ENCODE measurements at places on chromosomes 5 and 9.

DNA sequence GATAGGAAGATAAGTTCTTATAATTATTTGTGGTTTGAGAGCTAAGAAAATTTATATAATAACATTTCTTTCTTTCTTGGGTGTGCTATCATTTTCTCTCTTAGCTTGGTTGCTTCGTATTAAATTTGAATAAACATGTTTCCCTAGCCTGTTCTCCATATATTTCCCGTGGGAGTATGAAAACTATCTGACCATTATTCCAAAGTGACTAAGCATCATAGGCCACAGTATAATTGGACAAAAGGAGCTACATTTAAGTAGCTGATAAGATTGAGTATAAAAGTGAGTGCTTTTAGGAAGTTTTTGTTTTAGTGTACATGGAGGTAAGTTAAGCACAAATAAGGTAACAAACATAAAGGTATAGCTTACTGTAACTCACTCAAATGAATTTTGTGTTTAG lies 8.4 kb upstream of the OSMR start:
- DNase-seq = no peak

DNA sequence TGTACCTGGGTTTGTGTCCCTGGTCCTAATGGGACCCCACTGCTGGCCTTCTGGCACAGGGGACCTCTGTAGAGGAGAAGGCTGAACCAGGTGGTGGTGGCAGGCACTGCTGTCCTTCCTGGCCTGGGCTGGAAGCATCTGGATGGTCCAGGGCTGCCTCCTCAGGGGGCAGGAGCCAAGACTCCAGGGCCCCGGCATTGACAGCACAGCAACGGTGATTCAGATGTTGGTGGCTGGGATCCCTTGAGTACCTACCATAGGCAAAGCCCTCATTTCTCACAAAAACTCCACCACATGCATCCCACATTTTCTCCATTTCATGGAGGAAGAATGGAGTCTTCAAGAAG lies 15.0 kb downstream of the FGD3 start:
- DNase-seq = no peak

DNA sequence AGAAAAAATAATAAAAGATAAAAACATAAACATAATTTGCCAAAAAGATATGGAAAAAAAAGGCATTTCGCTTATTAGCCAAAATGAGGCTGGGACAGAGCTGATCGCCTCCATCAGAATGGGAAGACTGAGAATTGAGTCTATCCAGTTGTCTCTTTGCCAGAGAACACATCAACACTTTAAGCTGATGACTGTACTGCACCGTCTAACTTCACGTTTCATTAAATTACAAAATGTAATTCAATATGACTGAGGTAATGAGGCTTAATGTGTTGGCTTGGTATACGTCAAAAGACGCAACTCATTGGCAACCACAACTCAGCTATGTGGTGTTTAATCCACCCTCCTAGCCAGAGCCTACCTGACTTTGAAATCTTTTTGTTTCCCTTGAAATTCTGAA lies 462.7 kb upstream of the CD180 start:
- no peak for DNase-seq

GRCh38 chr5:76443066-76443800 lies 40.1 kb downstream of the IQGAP2 start:
- DNase-seq = no peak

DNA sequence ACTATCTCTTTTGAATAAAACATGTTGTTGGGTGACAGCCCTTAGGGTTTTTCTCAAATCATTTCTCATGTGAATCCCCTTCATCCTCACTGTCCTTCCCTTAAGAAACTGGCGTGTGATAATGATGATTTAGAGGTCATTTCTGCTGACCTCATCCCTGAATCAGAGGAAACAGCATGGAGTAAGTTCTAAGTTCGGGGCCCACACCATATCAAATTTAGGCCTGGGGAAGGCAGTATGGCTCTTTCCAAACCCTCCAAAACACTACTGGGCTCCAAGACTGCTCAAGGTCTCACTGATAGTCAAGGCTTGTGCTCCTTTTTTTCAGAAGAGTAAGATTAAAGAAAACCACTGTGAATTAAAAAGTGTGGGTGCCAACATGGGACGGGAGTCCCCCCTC lies 872 bp upstream of the SMIM3 start:
- DNase-seq = no peak

- no peak for DNase-seq
Measured at GRCh38 chr9:81656004-81656403, 33.3 kb downstream of the TLE1 start.

DNA sequence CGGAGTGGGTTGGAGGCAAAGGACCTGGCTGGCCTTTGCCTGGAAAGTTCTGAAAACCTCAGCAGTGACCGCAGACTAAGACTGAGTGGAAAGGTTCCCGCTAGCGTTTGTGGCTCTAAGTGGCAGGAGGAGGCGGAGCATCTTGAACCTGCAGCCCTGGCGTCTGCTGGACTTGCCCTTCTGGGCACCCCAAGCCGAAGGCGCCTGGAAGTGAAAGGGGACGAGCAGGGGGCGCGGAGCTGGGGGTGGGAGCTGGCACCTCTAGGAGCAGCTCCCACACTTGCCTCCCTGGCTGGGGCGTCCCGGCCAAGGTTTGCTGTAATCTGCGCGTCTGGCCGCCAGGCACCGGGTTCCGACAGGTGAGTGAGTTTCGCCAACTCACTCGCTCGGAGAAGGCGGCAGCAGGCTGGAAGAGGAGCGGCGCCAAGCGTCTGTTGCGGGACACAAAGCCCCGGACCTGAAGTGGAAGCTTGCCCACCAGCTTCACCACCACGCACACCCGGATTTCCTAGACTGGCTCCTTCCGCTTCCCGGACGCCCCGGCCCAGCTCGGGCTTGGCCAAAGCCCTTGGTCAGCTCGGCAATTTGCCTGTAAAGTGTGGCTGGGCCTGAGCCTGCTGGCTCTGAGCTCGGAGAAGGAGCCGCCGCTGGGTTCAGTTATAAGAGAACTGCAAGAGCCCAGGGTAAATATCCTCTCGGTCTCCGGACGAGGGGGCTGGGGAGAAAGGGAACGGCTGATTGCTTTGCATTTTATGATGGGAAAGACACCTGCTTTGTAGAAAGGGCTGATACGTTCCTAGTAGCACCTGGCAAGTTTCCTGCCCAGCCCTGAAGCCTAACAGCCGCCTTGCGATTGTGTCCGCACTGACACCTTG lies at the start of gene GNA14:
GNA14 (minus strand) TSS at position 89 of the 875 bp plus-strand sequence. CDS start 529 bp downstream, outside the sequence.
- no peak for DNase-seq

DNA sequence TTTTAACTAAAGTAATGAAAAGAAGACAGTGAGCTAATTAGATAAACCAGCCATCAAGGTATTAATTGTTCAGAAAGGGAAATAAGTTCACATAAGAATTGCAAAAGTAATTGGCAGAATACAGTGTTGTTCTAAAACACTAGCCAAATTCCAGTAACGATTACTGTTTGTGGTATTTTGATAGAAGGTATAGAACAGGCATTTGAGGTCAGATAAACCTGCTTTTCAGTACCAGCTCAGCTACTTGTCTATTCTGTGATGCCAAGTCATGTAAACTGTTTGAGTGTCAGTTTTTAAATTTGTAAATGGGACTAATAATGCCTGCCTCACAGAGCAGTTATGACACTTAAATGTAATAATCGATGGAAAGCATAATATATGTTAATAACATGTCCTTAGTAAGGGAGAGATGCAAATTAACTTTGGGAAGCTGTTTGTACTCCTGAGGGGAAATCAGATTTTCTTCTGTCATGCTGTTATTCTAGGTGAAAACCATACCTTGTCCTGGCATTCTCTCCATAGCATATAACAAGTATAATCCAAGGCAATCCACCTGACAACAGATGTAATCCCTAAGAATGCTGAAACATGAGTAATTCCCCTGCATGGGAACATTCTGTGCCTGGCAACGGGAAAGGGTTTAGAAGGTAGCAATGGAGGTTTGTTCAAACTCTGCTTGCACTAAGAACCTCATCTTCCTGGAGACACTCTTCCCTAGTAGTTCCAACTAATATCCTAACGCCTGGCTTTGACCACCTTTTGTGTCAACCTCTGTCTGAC lies 509.5 kb upstream of the PAPPA start:
- no peak for DNase-seq

- DNase-seq = no peak
Measured at GRCh38 chr9:83920469-83920926, 734 bp downstream of the KIF27 start.

- DNase-seq = no peak
Measured at GRCh38 chr5:51872144-51872543, 488.9 kb downstream of the ISL1 start.

DNA sequence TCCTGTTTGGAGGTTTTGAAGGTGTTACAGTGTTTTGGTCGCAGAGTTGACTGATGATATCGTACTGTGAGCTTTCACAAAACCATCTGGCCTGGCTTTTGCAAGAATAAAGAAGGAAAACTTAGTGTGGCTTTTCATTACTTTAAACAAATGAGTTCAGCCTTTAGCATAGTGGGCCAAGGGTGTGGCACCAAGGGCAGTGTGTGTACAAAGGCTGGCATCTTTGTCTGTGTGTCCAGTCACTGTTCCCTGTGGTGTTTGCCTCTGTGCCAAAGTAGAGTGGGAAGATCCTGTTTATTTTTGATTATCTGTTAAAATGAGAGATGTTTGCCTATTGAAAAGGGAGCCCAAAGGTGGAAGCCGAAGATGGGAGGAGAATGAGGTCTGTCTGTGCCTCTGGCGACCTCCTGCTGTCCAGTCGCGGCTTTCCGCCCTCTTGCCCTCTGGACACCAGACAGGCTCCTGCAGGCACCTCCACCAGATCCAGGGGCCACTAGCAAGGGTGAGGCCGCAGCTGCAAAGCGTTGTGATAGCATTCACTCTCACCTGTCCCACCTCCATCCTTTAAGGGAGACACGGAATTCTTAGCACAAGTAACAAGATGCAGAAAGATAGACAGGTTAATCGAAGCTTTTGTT lies 113.7 kb downstream of the TRIO start:
- DNase-seq = no peak

GRCh38 chr5:157600252-157600651 lies 24.7 kb upstream of the ADAM19 start:
- no peak for DNase-seq

DNA sequence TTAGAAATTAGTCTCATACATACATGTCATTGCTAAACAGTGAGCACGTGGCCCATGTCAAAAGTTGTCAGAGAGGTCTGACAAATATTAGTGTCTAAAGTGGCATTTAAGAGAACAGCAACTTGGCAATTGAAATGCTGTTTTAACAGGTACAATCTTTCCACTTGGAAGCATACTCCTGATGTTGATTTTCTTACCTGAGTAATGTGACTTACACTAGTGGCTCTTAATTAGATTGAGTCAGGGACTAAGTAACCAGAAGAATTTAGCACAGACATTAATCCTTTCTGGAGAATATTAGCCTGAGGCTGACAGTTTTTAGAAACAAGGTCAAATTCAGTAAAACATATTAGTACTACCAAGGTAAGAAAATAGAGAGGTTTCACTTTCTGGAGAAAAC lies 357.0 kb upstream of the ZNF608 start:
- no peak for DNase-seq

DNA sequence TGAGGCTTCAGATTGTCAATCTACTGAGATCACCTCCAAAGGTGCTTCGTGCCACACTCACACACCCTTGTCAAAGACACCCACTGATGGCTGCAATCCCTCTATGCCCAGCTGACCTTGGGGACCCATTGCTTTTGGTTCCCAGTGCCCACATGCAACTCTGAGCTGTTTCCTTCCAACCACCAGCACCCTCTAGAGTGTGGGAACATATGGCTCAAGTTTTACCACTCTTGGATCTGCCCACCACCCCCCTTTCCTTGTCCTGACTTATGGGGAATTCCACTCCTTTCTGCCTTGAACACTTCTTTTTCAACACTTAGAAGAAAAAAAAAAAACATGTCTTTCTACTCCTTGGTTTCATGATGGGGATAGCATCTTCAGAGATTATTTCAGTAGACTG lies 360.2 kb downstream of the ENC1 start:
- no peak for DNase-seq

- DNase-seq = no peak
Measured at GRCh38 chr5:159339460-159339859, 9.2 kb upstream of the IL12B start.

DNA sequence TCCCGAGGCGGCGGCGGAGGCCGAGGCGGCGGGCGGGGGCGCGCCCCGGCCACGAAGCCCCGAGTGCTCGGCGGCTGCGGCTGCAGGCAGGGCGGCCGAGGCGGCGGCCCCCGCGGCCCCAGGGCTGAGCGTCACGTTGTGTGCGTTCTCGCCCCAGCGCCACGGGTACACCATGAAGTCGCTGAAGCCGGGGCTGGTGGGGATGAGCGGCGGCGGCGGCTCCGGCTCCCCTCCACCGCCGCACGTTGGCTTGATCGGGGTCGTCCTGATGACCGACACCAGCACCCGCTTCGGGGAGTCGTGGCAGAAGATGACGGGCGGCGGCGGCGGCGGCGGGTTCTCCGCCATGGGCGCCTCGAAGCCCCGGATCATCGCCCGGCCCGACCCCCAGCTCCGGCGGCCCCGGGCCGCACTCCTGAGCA lies 498 bp downstream of the ZNF367 start:
- peak; percentile 57 for DNase-seq

GRCh38 chr9:90853945-90854344 lies 52.3 kb downstream of the SYK start:
- no peak for DNase-seq

GRCh38 chr9:131613921-131614320 lies 68.6 kb downstream of the PRRT1B start:
- DNase-seq = no peak

- no peak for DNase-seq
Measured at GRCh38 chr9:38026021-38026809, 42.8 kb downstream of the SHB start.

All from naive thymus-derived CD4-positive, alpha-beta T cell (primary cell).